Stimulated activated CD4-positive, alpha-beta T cell treated with anti-CD3 and anti-CD28 coated beads, Interleukin-15, amount 100 ng/mL, for 48 hours (primary cell): ENCODE measurements at places on chromosomes 1 and 21.

- no peak for DNase-seq
Observed at GRCh38 chr1:113977906-113978305, 1.4 kb upstream of the OLFML3 start.

- no peak for DNase-seq
Observed at GRCh38 chr1:242185731-242186130, 186.8 kb upstream of the MAP1LC3C start.

DNA sequence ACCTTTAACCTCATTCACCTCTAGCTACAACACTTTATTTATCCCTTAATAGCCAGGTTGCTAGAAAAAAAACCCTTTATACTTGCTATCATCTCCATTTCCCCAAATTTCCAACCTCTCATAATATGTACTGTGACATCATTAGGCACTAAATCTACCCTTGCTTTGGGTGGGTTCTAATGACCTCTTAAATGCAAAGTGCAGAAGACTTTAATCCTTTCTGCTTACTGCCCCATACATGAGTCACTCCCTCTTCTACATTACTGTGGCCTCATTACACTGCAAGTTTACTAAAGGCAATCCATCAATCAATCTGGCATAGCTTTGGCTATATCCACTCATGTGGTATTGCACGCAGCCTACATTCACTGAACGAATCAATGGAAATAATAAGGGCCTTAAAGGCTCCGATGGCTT lies 353.3 kb downstream of the SMYD3 start:
- DNase-seq = no peak

GRCh38 chr1:210700511-210700910 lies 371.8 kb downstream of the HHAT start:
- DNase-seq = no peak

DNA sequence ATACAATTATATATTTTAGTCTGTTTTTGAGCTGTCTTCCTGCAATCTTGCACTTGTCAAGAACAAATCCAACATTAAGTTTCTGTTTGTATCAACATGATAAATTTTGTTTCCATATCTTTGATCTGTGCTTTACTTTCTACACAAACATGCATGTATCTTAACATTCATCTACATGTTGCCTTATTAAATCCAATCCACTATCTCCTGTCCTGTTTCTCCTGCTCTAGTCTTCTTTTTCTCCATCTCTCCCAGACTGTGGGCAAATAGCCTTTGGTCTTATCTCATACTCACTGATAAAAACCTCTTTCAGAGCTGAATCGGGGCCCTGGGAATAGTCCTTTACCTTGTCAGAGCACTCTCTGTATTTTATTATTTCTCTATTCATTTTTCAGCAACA lies 101.3 kb downstream of the PLPPR4 start:
- DNase-seq = no peak

DNA sequence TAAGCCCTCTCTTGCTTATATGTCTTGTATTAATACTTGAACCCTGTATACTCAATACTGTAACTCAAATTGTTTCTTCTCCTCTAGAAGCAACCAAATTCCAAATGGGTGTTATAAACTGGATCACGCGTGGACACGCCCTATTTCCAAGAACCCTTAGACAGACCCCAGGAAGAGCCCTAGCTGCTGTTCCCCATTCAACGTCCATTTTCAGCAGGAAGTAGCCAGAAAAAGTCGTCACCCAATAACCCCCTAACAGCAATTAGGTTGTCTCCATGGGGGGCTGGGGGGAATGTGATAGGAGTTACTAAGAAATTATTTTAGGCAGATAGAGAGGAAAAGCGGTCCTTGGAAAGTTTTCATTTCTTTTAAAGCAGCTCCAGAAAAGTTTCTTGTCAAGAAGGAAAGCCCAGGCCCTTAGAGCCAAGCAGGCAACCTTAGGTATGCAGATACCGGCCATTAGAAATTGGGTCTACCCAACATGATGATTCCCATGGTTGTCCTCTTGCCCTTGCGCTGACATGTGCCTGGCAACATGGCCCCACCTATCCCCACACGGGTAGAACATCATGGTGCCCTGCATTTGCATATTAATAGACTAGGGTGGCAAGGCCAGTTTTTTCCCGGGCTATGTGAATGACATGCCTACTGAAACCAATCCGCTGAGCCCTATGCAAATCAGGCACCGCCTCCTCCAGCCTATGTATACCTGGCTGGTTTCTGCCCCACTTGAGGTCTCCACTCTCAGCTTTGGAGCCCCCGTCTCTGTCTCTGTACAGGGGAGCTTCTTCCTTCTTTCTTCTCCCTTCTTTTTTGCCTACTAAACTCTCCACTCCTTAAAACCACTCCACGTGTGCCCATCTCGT lies 4.0 kb upstream of the CD46 start:
- no peak for DNase-seq

DNA sequence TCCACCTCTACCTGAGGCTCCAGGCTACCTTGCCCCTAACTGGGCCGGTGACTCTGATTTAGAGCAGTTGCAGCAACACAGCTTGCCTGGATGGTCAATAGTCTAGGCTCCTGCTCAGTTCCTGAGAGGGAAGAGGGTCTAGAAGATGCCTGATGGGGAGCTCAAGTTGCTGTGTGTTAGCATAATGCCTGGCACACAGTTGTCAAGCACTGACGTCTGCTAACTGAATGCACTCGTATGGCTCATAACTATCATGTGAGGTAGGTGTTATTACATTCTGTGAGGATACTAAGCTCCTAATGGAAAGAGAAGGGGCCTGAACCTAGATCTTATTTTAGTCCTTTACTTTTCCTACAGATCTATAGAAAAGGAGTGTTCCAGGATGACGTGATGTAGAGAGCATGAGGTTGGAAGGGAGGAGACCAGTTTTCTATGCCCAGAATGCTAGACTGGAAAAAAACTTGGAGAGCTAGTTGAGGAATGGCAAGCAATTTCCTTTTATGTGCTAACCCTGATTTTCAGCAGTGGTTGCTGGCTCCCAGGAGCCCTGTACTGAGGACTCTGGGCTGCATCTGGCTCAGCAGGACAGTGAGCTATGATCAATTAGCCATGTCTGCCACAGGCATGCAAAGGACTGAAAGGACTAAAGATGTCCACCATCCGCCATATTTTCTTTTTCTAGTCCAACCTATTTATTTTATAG lies 30.0 kb downstream of the FAM78B start:
- DNase-seq = no peak

DNA sequence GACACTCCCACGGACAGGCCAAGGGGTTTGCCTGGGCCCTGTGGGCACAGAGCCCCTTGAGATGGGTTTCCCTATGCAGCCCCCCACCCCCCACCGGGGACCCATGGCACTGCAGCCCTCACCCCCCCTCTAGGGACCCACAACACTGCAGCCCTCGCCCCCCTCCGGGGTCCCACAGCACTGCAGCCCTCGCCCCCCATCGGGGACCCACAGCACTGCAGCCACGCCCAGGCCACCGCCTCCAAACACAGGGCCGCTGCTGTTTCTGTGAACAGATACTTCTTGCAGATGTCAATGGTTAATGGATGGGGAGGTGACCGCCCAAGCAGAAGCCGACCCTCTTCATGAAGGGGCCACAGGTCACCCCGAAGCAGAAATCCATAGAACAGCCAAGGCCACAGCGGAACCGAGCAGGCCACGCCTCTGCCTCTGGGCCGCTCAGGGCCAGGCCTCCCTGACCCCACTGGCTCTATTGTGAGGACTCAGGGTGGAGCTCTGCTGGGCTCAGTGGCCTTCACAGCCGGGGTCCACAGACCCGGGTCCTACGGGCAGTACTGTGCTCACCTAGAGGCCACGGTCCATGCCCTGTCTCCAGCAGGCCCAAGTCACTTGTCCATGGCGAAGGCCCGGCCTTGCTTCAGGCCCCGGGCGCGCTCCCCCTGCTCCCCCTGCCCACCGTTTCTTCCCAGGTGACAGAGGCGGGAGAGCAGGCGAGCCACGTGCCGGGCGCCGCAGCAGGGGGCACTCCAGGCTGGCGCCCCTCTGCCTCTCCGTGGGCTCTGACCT lies 4.1 kb upstream of the POFUT2 start:
- no peak for DNase-seq

- DNase-seq = no peak
Observed at GRCh38 chr1:23650344-23650990, 41.1 kb upstream of the RPL11 start.

DNA sequence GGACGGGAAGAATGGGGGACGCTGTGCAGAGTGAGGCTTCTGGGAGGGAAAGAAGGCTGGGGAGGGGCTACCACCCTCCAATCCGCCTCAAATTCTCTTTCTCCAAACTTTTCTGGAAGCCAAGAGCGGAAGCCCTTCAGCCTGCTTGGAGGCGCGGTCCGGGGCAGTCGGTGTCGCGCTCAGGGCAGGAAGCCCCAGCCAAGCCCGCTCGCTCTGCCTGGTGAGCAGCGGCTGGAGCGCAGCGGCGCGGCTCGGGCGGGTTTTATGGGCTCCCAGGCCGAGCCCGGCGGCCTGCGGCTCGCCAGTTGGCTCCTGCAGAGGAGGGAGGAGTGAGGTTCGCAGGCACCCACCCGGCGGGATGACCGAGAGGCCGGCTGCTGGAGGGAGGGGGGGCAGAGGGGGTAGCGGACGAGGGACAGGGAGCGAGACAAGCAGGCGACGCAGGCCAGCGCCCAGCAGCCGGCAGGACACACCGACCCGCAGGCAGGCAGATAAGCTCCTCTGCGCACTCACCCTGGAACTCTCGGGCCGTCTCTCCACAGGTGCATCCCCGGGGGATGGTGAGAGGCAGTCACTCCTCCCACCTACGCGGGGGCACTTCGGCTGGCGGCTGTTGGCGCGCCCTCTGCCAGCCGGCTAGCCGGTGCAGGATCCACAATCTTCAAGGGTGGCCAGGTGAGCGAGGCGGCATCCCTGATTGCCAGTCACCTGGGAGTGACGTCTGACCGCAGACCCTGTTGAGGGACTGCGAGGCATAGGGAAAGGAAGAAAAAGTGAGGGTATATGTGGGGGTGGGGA lies at the start of gene AVPR1B:
AVPR1B (minus strand) TSS at position 238 of the 798 bp plus-strand sequence. CDS start 498 bp downstream, outside the sequence.
- peak; percentile 14 for DNase-seq

DNA sequence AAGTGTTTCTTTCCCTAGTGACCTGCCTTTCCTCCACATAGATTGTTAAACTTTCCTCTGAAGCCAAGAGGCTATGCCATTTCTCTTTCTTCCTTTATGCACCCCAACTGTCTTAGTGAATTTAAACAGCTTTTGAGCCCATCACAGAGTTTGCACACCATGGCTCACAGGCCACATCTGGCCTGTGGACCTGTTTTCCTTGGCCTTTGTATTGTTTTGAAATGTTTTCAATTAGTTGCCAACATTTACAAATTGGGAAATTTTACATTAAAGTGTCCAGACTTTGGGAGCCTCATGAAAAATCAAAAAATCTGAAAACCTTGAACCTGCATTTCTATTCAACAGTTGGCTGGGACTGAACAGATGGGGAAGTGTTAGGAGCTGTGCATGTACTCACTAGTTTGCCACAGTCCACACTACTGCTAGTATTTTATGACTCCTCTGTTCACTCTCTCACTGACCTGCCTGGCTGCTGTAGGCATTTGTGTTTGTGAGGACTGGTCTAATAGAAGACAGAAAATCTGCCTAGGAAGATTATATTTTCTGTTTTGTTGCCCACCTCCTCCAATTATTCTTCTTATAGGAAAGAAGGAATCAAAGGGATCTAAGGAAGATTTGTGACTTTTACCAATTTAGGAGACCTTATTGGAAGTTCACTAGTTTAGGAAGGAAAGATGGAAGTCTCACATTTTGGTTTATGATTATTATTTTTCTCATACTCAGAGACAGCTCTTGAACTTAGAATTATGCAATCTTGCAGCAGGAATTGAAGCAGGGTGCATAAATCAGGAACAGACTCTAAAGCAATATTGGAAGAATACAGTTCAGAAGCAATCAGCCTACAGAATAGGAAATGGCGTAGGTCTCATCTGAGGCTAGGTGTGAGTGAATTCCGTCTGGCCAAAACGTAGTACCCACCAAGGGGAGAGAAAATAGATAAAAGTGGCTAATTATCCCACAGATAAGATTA lies 134.7 kb downstream of the HLX start:
- DNase-seq = no peak
